Suppressor macrophage treated with lipopolysaccharide for 1 hour (primary cell): ENCODE measurements at places on chromosomes 2 and 18.
A peak's percentile ranks its signal among the peaks of the same experiment; 100 is the strongest.

DNA sequence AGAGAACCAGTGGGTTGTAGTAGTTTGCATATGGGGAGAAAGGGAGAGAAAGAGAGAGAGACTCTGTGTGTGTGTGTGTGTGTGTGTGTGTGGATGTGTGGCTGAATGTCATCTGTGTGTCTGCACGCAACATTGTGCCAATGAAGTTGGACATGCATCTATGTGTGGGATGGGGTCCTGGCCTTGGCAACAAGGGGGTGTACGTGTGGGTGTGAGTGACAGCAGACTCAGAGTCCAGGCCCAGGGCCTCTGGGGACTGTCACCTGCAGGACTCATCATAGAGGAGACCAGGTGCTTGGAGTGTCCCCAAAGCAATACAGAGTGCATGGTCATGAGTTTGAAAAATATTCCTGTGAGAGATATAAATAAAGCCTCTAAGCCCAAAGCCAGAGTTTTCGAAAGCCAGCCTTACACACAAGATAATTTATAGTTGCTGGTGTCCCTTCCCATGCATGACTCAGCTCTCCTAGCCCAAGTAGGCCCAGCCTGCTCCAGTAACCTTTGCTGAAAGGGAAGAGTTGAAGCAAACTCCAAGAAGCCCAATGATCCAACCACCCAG, 59.9 kb downstream of the TNP1 start:
- DNase-seq: no peak

GRCh38 chr18:52287151-52287550, 52.8 kb upstream of the DCC start:
- no peak for DNase-seq

- DNase-seq: no peak
Observed at GRCh38 chr2:228059735-228060134, 121.8 kb downstream of the SPHKAP start.

DNA sequence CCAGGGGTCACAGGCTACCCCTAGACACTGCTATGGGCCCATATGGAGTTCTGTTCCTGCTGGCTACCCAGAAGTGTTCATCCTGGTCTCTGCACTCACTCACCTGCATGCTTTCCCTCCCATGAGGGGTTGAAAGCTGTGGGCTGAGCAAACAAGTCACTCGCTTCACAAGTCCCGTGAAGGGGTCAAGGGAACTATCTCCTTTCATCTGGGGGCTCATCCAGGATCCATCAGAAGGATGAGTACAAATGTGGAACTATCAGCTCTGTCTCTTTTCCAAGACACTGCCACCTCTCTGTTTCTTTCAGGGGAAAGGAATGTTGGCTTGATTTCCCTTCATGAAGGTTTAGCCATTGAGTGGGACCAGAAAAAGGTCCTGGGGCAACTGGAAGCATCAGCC, 21.7 kb downstream of the SULT1C4 start:
- DNase-seq: no peak

DNA sequence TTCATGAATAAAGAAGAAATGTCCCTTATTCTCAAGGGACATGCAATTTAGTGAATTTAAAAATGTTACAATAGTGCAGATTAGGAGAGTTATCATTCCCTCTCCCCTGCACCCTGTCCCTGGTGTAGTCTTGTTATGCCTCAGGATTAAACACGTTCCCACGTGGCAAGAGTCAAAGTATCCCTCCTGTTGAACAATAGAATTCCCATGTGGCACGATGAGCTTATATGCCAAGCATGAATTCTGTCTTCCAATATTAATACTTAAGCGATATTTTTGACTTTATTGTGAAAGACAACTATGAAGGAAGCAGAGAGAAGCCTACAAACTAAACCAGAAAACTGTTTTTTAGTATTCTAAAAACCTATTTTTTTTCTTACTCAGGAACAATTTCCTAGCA, 36.7 kb upstream of the SPAG16 start:
- no peak for DNase-seq

DNA sequence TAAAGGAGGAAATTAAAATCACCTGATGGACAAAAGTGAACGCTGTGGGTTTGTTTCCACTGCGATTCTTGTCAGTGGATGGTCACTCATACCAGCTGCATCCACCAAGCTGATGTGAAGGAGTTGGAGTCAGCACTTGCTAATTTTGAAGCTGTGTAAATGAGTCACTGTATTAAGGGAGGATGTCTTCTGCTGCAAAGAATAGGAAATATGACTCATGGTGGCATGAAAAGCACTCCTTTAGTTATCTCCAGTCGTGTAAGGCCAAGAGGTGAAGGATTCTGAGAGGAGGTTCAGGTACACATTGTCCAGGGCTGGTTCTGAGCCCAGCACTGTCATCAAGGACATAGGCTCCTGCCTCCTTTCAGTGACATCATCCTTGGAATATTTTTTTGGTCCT, 71.7 kb upstream of the SKOR2 start:
- DNase-seq: peak; percentile 19

DNA sequence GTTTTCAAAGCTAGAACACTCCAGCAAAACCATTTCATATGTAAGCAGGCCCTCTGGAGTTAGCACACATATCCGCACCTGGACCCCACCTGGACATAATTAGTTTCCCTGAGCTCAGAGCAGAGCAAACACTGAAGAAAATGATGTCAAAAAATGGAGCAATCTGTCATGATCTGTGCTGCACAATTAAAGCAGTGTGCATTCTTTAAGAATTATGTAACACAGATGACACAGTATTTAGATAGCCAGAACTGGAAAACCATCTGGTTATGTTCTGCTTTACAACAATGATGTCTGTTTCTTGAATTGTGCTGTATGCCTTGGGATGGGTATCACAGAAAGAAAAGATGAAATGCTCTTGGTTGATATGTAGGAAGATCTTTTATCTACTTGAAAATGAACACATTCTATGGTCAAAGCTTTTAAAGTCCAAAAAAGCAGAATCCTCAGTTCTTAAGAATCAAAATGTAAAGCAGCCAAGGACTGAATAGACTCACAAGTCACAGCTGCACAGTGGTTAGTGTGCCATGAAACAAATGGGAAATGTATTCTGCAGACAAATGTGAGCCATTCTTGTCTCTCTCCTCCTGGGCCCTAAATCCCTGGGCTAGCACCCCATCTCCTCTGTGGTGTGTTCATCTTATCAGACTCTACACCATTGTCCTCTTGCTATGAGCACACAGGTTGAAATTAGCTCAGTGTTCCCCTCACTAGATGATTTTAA, 36.8 kb downstream of the HRH4 start:
- no peak for DNase-seq

GRCh38 chr2:159151198-159152127, 135.0 kb downstream of the WDSUB1 start:
- no peak for DNase-seq

- no peak for DNase-seq
Observed at GRCh38 chr2:221276033-221276432, 296.1 kb downstream of the EPHA4 start.

DNA sequence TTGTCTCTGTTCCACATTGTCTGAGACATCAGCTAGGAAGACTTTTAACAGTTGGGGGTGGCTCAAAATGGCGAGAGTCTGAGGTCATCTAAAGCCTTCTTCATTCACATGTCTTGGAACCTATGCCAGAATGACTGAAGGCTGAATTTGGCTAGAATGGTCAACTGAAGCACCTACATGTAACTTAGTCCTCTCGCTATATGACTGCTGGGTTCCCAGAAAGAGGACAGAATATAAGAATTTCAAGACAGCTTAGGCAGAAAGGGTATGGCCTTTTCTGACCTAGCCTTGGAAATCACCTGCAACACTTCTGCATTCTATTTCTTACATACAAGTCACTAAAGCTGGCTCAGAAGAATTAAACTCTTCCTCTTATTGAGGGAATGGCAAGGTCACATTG, 75.6 kb upstream of the OTX1 start:
- DNase-seq: peak; percentile 23

DNA sequence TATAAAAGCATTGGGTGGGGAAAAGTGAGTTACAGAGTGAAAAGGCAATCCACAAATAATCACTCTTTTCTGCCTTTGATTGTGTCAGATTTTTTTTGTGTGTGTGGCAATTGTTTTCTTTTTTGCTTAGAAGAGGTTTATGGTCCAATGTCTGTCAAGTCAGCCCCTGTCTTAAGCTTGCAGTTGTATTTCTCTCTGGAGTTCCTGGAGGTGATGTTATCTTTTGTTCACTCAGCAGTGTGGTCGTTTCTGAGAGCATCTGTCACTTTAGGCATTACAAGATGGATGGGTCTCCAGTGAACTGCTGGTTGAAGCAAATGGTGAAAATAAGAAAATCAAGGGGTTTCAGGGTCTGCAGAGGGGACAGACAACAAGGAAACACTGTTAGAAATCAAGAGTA, 121.3 kb downstream of the GREB1L start:
- DNase-seq: no peak

DNA sequence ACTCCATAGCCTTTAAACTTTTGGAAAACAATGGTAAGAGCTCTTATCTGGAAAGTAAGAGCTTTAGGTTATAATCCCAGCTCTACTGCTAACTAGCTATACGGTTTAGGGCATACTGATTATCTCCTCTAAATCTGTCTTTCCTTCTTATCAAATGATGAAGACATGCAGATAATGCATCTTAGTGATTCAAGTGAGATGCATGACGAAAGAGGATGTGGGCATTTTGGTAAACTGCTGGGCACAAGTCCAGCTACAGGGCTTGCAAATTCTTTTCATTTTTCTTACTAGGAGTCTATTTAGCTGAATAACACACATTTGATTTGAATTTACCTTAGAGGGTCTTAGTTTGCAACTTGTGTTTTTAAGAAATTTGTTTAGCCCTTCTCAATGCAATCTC, 1604.8 kb upstream of the ZEB2 start:
- DNase-seq: no peak

- DNase-seq: no peak
Observed at GRCh38 chr2:20574930-20575329, 76.0 kb downstream of the HS1BP3 start.

- DNase-seq: no peak
Observed at GRCh38 chr2:138601458-138602165, 100.0 kb downstream of the SPOPL start.

- DNase-seq: no peak
Observed at GRCh38 chr2:109481196-109481555, 132.6 kb downstream of the SEPTIN10 start.

GRCh38 chr2:86622519-86623042, 1.1 kb downstream of the RNF103 start:
- DNase-seq: peak; percentile 45

DNA sequence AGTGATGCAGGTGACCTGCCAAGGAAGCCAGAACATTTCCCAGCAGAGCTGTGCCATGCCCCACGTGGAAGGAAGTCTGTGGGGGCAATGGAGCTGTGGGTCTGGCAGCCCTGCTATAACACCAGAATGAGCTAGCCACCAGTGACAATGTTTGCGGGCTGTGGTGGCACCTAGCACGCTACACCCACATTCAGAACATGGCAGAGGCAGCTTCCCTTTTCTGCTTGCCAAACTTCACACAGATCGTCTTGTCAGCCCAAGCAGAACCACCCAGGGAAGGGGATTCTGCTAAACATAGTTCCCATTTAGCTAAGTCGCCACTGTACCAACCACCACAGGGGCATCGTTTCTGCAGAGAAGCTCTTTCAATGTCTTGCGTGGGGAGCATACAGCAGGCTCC, 27.0 kb upstream of the CCDC93 start:
- DNase-seq: peak; percentile 49

DNA sequence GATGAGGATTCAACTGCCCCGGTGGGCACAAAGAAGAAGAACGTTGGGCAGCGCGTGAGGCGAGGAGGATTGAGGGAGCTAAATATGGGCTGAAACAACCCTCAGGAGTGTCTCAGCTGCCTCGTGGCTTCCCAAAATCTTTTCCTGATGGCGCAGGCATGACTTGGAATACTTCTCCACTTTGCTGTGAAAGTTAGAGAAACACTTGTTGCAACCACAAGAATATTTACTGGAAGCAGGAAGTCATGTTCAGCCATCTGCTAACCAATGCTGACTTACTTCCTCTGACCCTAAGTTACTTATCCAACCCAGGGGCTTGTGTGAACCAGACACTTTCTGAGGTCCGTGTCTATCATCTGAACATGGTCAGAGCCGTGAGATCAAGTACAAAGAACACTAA, 148.8 kb downstream of the ARL4C start:
- peak; percentile 20 for DNase-seq

- peak; percentile 53 for DNase-seq
Observed at GRCh38 chr2:208086029-208086428, 38.3 kb downstream of the CRYGD start.

- DNase-seq: no peak
Observed at GRCh38 chr18:29062921-29063320, 886.0 kb upstream of the CDH2 start.

DNA sequence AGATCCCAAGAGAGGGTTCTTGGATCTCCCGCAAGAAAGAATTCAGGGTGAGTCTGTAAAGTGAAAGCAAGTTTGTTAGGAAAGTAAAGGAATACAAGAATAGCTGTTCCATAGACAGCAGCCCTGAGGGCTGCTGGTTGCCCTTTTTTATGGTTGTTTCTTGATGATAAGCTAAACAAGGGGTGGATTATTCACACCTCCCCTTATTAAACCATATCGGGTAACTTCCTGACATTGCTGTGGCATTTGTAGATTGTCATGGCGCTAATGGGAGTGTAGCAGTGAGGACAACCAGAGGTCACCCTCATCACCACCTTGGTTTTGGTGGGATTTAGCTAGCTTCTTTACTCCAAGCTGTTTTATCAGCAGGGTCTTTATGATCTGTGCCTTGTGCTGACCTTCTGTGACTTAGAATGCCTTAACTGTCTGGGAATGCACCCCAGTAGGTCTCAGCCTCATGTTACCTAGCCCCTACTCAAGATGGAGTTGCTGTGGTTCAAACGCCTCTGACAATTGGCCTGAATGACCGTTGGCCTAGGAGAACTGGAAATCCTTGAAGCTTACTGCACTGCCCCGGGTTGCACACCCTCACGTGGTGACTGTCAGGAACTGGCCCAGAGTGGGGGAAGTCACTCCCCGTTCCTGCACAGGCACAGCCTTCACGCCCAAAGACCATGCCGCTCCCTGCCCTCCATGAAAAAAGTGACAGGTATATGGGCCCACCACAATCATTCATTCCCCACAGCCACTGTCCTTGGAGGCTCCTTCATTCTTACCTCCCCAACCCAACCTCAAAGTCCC, 136.9 kb downstream of the SEPTIN10 start:
- DNase-seq: no peak

DNA sequence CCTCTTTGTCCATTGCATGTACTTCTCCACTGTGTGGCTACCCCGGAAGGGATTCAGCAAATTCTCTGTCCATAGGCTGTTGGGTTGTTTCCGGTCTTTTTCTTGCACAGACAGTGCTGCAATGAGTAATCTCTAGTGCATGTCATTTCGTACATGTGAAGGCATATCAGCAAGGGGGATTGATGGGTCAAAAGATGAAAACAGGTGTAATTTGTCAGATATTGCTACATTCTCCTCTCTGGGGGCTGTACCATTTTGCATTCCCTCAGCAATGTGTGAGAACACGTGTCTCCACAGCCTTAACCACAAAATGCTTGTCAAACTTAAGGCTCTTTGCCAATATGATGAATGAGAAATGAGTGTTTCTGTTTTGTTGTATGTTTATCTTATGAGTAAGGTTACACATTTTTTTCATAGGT, 60.5 kb downstream of the KLHL29 start:
- DNase-seq: no peak
